Breast epithelium (tissue), 4 donors: ENCODE measurements at places on chromosomes 6 and 20. TPM values are rescaled to one million over a fixed set of nuclear protein-coding genes. Genes with fewer than 3 reads are reported as not detected.

GRCh38 chr6:170025935-170026750 lies 264.7 kb downstream of the DLL1 start:
- H3K4me1 ChIP-seq = no peaks in the 10 kb centered on the region
- H3K27ac ChIP-seq = peak overlapping the region; percentile 37
- no peak overlapping the region for H3K4me3 ChIP-seq
- peak; percentile 90 for DNase-seq
- H3K36me3 ChIP-seq = no peaks in the 10 kb centered on the region
- H3K27me3 ChIP-seq = peaks cover 17% of the 10 kb centered on the region

- no peaks in the 10 kb centered on the region for H3K27me3 ChIP-seq
- H3K27ac ChIP-seq = no peak overlapping the region
- H3K4me3 ChIP-seq = no peak overlapping the region
- no peaks in the 10 kb centered on the region for H3K4me1 ChIP-seq
- DNase-seq = no peak
- no peaks in the 10 kb centered on the region for H3K36me3 ChIP-seq
Measured at GRCh38 chr6:70725817-70726415, 58.2 kb downstream of the SMAP1 start.

DNA sequence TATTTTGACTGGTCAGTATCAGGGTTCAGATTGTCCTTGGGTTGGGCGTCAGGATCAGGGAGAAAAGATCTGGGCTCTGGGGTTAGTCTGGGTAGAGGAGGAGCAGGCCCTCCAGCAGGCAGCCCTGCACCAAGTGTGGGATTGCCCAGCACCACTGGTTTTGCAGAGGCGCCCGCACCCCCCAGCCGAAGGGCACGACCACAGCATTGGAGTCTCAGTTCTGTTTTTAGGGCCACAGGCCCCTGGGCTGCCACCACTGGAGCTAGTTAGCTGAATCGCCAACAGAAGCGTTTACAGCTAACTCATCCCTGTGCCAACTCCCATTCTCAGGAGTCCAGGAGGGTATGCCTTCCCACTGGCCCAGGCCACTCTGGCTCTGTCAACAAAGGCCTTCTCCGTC lies 84.2 kb downstream of the TCP11 start:
- H3K27ac ChIP-seq = no peak overlapping the region
- H3K36me3 ChIP-seq = no peaks in the 10 kb centered on the region
- H3K4me3 ChIP-seq = no peak overlapping the region
- no peaks in the 10 kb centered on the region for H3K4me1 ChIP-seq
- H3K27me3 ChIP-seq = no peaks in the 10 kb centered on the region
- no peak for DNase-seq

Gene EYS
- total RNA-seq = 1.3 TPM

DNA sequence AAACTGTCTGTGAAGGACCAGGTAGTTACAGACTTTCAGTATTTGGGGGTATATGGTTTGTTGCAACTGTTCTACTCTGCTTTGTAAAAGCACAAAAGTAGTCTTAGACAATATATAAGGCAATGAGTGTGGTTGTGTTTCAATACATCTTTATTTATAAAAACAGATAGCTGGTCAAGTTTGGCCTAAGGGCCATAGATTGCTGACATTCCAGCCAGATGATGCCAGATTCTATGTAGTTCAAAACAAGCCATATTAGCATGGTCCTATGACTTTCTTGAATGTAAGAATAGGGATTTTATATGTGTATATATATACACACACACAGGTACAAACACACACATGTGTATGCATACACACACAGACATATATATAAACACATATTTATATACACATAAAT lies 201.8 kb downstream of the GRIK2 start:
- no peak overlapping the region for H3K27ac ChIP-seq
- H3K4me3 ChIP-seq = no peak overlapping the region
- H3K4me1 ChIP-seq = no peaks in the 10 kb centered on the region

- DNase-seq = no peak
- H3K27me3 ChIP-seq = no peaks in the 10 kb centered on the region
- no peaks in the 10 kb centered on the region for H3K36me3 ChIP-seq
- H3K4me1 ChIP-seq = peaks cover 4% of the 10 kb centered on the region
- H3K27ac ChIP-seq = peak overlapping the region; percentile 30
Measured at GRCh38 chr6:136037242-136037875, 185.9 kb downstream of the PDE7B start.

DNA sequence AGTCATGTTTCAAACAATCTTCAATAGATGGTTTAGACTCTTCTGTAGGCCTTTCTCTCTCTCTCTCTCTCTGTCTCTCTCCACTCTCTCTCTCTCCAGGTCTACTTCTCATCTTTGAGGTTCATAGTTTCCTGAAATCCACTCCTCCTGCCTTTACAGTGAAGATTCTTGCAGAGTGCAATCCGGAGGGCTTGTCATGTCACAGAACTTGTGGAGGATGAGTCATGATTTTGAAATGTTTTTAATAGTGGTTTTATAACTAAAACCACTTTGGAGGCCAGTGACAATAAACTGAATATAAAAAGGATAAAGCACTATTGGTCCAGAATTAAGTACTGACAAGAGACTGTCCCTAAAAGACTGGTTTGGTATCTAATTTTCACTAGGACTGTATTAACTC lies 156.3 kb downstream of the KIF6 start:
- H3K4me3 ChIP-seq = no peak overlapping the region
- H3K27me3 ChIP-seq = no peaks in the 10 kb centered on the region
- DNase-seq = no peak
- H3K36me3 ChIP-seq = no peaks in the 10 kb centered on the region

DNA sequence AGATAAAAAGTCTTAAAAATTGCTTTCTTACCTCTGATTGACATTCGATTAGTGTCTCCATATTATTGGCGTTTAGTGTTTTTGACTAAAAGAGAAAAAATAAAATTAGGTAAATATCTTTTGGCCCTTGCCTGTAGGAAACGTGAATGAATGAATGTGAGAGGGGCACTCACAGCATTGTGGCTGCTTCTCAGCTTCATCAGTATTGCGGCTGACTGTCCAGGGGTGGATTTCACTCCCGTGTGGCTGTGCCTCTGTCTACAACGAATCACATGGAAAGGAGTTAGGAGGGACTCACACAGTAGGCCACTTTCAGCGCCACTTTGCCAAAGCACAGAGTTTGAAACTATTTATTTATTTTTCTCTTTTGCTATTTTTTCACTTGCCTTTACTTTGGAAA lies 844 bp downstream of the TAGAP start:
- no peaks in the 10 kb centered on the region for H3K36me3 ChIP-seq
- peak overlapping the region; percentile 32 for H3K4me3 ChIP-seq
- no peak for DNase-seq
- H3K27ac ChIP-seq = no peak overlapping the region
